ENCODE measurements at places on chromosomes 2 and 18.

GRCh38 chr18:13390711-13391110, 172.2 kb downstream of the LDLRAD4 start:
- no peak for DNase-seq

DNA sequence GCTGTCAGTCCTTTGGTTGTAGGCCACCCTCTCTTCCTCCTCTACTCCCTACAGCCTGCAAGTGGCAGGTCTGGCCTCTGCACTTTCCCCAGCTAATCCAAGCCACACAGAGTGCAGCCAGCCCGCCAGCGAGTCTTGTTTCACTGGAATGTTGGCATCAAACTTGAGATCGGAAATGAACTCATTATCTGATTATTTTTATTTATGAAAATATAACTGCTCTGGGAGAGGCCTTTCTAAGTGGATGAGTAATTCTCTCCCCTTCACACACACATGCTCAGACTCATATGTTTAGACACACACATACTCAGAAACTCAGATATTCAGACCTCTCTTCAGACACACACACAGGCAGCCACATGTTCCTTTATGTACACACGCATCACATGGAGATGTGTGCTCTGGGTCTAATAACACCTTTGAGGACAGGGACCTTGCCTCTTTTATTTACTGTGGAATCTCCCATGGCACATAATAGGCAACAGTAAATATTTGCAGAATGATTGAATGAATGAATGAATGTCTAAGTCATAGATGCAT, 151.3 kb downstream of the ZFP36L2 start:
- DNase-seq = no peak

DNA sequence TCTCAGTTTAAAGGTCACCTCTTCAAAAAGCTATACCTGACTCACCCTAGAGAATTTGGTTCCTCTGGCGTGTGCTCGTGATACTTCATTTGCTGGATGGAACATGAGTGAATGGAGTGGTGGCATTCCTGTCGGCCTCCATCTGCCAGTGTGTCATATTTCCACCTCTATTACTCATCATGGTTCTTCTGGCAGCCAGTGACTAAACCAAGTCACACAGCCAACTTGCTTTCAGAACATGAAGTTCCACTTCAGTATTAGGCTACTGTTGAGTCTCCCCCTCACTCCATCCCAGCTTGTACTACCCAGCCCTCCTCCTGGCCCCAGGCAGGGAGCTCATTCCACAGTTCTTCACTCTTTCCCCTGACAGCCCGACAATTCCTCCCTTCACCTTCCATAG, 169.8 kb downstream of the MREG start:
- DNase-seq = no peak

- no peak for DNase-seq
These were observed 107.9 kb upstream of the IL1R2 start for GRCh38 chr2:101883860-101884259.

- DNase-seq = no peak
These were observed 1750.4 kb downstream of the SUCLG1 start for GRCh38 chr2:82708681-82709080.

GRCh38 chr18:49243391-49243790, 217.1 kb downstream of the DYM start:
- DNase-seq = no peak

- DNase-seq = no peak
These were observed 46.1 kb upstream of the FOSL2 start for GRCh38 chr2:28346587-28346986.

GRCh38 chr2:141878016-141878415, 252.8 kb downstream of the LRP1B start:
- no peak for DNase-seq

- no peak for DNase-seq
These were observed 127.5 kb upstream of the TNP1 start for GRCh38 chr2:216987252-216987821.

- DNase-seq = no peak
These were observed 195.2 kb downstream of the GLI2 start for GRCh38 chr2:120930864-120931263.

GRCh38 chr2:40487602-40488001, 35.7 kb upstream of the SLC8A1 start:
- DNase-seq = no peak

DNA sequence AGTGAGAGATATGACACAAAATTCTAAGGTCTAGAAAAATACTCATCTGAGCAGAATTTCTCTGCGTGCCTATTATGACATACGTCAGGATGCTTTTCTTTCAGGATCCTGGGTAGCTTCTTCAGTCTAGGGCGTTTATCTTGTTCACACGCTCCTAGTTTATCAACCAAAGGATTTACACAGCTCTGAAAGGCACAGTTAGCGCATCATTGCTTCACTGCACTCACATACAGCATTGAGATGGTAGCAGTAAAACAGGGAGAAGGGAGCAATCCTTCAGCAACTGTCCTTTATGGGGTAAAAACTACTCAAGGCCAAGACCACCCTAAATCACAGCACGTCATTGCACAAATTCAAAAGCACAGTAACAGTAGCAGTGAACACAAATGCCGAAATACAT, 222.8 kb downstream of the SUCLG1 start:
- DNase-seq = no peak

- DNase-seq = no peak
These were observed 210.1 kb downstream of the IKZF2 start for GRCh38 chr2:212941361-212941760.

DNA sequence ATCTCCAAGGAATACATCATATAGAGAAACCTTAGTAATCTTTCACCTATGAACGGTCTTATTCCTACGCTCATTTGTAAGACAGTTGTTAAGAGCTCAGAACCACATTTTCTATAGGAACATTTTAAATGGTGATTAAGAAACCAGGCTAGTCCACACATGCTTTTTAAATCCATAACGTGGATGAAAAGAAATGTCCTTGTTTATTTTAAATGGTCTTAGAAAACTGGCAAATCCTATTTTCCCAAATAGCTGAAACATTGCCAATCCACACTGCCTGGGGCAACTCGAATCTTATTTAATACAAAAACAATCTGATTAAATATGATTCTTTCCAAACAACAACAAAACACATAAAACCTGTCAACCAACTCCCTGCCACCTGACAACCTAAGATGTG, 23.7 kb downstream of the METTL8 start:
- no peak for DNase-seq

DNA sequence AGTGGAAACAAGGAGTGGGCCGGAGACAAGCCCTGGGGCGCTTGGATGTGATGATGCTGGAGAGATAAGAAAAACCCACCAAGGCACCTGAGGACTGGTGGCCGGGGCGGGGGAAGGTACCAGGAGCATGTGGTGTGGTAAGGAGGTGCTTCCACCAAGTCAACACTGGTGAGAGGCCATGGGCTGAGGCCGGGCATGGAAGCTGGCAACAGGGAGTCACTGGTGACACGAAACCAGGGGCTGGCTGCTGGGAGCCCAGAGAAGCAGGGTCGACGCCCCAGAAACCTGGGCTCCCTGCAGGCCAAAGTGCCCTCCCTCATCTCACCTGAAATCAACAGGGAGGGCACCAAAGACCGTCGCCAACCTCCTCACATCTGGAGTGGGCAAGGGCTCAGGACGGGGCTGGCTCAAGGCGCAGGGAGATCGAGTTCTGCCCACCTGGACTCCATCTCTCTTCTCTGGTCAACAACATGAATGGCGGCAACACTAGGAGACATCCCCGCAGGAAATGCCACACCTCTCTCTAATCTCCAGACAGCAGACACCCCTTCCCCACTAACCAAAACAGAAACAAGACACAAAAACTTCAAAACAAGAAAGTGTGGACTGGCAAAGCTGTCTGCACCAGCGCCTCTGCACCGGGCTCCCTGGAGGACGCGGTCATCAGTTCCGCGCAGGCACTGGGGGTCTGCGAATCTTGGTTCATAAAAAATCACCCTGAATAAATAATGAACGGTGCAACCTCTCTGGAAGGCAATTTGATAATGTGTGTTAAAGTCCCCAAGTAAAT, 185.5 kb downstream of the HDAC4 start:
- no peak for DNase-seq

DNA sequence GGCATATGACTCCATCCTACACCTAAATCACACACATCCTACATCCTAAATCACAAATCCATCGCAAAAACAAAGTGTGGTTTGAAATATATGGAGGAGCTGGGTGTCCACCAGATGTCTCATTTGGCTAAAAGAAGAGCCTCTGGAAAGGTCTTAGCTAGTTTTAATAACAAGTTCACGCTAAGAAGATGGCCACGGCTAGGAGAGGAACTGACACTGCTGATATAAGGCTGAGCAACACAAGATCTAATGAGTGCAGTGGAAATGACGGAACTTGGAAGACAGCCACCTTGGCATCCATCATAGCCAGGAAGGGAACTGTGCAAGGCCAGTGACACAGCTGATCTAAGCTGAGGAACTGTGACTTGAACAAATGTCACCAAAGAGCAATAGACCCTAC, 60.0 kb upstream of the AGAP1 start:
- no peak for DNase-seq

- DNase-seq = no peak
These were observed 76.6 kb upstream of the ARL5A start for GRCh38 chr2:151904807-151905206.

DNA sequence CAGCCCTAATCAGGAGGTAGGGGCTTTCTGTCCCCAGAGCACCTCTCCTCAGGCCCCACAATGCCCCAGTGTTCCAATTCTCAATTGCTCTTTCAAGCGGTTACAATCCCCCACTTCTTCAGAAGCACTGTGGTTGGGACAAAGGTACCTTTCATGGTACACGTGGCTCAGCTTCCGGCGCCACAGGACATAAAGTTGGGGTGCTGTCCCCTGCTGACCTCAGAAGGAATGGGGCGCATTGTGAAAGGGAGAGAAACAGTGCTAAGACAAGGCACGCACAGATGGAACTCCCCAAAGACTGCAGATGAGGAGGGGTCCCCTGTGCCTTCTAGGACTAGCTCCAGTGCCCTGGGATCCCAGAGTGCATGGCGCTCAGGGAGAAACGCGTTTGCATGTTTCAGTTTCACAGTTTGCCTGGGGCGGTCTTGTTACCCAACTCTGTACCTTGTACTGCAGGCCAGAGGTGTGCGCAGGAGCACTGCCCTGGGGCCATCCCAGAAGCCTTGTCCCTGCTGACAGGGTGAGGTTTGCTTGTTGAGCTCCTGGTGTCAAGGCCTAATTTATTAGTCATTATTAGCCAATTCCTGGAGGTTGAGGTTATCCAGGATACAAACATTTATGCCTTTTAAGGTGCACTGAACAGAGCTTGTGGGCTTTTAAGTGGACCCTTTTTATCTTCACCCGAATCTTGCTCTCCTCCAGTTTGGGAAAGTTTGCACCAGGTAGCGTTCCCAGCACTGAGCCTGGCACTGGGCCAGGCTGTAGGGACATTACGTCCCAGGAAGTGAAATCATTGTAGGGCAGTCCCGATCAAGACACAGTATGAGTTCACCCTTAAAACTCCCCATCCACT, 7.6 kb downstream of the CNDP1 start:
- DNase-seq = no peak

GRCh38 chr2:181970160-181970794, 15.4 kb upstream of the PPP1R1C start:
- DNase-seq = no peak

GRCh38 chr2:52919673-52920072, 847.9 kb upstream of the CHAC2 start:
- DNase-seq = no peak

- no peak for DNase-seq
These were observed 201.8 kb upstream of the KLHL14 start for GRCh38 chr18:32974421-32975162.

DNA sequence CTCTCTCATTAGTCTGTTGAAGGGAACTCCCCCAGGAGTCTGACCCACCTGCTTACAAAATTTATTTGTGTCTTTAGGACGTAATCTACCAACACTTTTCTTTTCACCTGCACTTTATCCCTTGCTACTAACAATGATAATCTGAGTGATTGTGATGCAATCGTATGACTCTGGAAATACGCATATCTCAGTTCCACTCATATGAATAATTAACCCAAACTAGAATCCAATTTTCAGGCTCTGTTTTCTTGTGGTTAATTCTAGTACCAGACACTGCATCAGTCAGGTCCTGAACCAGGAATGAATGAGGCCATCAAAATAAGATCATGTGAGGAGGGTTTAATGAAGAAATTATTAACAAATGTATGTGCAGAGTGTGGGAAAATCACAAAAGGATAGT, 158.4 kb upstream of the SRD5A2 start:
- no peak for DNase-seq

DNA sequence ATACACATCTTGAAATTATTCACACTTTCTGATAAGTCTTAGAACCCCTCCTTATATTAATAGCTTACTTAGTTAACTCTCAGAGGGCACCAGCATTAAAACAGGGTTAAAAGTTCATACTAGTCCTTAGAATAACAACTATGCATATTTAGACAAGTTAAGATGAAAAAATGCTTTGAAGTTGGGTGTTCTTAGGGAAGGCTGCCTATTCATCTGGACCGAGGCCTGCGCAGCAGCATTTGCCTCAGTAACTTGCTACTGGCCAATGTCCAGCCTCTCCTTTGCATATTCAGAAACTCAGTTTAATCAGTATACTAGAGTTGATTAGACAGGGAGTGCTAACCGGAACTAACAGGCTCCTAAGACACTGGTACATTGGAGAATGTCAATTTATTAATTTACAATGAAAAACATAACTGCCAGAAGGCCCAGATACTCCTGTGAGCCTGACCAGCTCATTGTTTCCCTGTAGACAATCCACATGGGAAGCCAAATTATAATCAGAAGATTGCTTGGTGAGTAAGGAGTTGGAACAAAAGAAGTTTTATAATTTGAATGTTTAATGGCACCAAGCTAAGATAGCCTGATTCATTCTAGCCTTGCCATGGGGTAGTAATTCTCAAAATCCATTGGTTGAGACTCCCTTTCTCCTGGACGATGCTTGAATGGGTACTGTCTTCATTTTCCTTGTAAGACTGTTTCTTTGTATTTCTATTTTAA, 48.9 kb downstream of the DYNC1I2 start:
- no peak for DNase-seq

DNA sequence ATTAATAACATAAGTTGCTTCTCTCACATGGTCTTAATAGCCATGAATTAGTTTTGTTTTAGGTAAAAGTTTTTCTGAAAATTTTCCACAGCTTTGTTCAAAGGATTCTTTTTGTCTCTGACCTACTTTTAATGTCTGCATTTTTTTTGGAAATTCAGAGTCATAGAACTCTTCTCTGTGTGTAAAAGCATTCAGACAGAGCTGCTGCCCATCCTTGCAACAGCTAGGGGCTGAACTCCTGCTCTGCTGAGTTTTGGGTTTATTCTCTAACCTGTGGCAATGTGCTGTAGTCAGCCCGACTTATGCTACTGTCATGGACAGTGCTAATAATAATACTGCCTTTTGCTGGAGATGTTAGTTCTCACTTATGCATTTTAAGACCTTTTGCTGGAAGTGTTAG, 44.1 kb downstream of the RALBP1 start:
- no peak for DNase-seq

GRCh38 chr18:46843372-46843771, 73.9 kb downstream of the PIAS2 start:
- no peak for DNase-seq
